ENCODE measurements at places on chromosomes 5 and 9.
A peak's percentile ranks its signal among the peaks of the same experiment; 100 is the strongest.

DNA sequence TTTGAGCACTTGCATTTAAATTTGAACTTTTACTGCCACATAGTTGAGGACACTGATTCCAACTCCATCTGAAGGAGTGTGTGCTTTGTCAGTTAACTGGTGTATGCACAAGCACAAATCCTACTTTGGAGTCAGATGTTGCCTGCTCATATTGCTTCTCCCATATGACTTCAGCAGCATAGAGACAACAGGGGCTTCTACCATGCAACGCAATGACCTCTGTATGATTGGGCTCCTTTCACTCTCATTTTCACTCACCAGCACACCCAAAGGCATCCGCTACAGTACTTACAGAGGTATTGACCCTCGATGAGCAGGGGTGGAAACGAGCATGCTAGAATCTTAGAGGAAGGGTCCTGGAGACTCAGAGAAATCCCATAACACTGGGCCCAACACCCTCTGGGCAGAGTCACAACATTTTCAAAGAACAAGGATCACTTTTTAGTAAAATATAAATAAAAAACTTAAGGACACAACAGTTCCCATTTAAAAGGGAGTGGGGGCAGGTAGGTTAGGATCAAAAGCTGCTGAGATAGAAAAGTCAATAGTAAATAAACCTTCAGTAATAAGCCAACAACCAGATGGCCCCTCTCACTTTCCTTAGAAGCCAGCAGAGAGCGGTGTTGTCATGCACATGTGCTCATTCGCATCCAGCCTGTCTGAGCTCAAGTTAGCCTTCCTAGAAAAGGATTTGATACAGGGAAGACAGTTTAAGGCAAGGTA is 203.8 kb downstream of the SNCAIP start:
- peak; percentile 63 for DNase-seq

- no peak for DNase-seq
These were observed 48.0 kb downstream of the MED27 start for GRCh38 chr9:132031467-132032237.

DNA sequence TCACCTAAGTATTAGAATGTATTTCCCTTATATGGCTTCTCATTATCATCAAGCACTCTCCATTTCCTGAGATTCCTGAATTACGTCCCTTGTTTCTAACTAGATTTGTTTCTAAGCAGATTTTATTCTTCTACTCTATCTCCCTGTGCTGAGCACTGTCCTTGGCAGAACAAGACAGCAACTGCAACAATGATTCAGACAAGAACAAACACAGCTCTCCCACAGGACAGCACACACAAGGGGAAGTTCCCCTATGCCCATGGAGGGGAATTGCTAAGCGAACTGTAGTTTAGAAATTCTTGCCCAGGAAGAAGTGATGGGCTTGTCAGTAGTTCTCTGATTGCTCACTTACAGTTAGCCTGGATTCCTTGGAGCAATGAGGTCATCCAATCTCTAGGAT is 759.9 kb downstream of the DTWD2 start:
- DNase-seq = no peak

- DNase-seq = no peak
These were observed 7.5 kb upstream of the SLC6A18 start for GRCh38 chr5:1217596-1218206.

DNA sequence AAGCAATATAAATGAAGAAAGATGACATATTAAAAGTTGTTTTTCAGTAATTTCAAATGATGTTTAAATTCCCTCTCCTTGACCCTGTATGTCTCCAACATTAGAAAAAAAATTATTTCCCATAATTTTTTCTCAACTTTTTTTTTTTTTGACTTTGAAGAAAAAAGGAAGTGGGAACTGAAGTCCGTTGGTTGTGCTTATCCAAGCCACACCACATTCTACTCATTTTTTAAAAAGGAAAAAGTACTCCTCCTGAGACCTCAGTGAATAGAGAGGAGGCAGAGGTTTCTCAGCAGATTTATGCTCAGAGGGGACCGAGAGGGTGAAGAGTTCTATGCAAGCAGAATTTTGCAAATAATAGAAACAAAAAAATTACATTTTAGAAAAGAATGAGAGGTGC is 123.3 kb downstream of the PCSK5 start:
- DNase-seq = no peak

- no peak for DNase-seq
These were observed 8.9 kb upstream of the C5orf58 start for GRCh38 chr5:170223906-170224305.

DNA sequence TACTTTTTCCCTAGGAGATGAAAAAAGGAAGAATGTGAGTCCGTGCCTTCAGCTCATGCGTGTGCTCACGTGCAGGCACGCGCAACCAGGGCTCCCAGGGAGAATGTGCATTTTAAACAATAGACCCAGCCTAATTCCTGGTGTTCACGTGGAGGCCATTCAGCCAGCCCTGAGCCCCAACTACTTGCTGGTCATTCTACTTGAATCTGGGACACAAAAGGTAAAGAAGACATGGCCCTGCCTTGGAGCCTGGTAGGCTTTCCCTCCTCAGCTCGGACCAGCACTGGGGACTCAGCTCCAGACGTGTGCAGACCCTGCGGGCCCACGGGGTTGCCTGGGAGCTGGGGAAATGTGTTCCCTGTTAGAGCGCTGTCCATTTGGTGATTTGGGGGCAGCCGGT is 125.5 kb downstream of the MVB12B start:
- no peak for DNase-seq

- no peak for DNase-seq
These were observed 57.8 kb upstream of the GLRX start for GRCh38 chr5:95880081-95880926.

GRCh38 chr5:61640179-61641021 is 308.3 kb downstream of the ZSWIM6 start:
- no peak for DNase-seq

DNA sequence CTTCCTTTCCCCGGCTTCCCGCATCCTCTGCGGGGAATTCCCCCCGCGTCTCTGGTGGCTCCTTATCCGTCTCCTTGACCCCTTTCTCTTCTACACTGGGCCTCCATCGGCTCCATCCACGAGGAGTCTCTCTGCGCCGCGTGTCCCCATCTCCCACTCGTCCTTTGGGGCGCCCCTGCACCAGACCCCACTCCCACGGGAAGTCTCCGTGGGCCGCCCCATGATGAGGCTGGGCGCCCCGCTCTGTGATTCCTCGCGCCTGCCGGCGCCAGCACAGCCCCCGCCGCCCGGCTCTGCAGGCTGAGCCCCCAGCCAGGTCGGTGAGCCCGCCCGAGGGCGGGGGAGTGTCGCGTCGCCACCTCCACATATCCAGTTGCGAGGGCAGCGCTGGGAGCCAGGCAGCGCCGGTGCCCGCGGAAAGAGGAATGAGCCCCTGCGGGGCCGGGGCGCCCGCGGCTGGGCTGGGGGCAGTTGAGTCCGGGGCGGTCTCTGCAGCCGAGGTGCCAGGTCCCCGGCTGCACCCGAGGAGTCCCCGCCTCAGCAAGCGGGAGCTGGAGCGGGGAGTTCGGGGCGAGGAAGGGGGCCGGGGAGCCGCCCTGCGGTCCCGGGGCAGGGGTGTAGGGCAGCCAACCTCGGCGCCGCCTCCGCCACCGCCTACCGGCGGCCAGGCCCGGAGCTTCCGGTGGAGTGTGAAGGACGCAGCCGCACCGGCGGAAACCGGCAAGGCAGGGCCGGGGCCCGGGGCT is 2.1 kb upstream of the TRAF1 start:
- peak; percentile 53 for DNase-seq

- DNase-seq = no peak
These were observed 13.5 kb downstream of the NSD1 start for GRCh38 chr5:177146891-177147638.

DNA sequence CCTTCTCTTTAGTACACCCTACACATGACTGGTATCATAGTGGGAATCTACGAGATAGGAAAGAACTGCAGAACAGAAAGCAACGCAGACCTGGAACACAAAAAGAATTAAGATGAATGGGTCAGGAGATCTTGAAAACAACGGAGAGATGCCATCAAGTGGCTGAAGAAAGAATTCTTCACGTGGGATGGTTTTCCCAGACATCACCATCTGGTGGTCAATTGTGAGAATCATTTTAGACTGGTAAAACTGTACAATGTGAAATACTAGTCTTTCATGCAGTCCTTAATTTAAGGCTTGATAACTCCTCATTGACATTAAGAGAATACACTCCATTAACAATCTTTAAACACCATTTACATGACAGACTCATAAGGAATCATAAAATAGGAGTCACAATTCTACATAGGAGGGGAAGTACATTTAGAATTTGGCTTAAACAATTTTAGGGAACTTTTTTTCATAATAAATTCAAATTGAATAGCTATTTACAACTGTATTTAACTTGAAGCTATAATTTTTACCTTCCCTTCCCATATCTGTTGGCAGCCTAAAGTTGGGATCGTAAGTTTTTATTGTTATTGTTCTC is 128.4 kb upstream of the TRPM3 start:
- peak; percentile 57 for DNase-seq

DNA sequence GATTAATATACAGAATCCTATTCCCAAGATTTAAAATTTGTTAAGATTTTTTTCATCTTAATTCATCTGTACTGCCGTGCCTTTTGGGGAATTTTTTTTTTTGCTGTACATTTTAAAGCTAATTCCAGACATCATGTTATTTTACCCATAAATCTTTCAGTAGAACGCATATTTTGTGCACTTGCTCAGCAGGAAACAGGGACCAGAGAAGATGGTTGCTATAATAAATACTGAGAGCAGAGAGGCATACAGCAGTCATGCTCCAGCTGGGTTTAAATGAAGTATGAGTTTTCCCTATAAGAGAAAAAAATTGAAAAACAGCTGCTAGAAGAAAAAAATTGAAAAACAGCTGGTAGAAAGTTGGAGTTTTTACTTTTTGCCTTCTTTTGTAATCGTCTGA is 196.9 kb upstream of the PUM3 start:
- DNase-seq = no peak

DNA sequence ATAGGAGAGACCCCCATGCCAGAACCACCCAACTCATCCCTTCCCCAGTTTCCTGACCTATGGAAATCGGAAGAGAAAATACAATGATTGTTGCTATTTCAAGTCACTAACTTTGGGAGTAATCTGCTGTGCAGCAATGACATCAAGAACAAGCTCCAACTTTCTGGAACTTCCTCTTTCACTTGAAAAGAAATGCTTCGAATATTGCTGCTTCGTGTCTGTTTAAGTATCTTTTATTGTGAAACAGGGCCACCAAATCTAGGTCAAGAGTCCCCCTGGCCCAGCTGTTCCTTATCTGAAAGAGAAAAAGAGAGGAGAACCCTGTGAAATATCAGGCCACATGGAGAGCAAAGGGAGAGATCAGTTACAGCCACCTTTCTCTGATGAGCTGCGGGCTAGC is 59.4 kb upstream of the DNAH5 start:
- DNase-seq = no peak

GRCh38 chr5:65364907-65365306 is 116.8 kb downstream of the ADAMTS6 start:
- no peak for DNase-seq

- no peak for DNase-seq
These were observed 64.0 kb downstream of the OTULIN start for GRCh38 chr5:14728459-14728938.

DNA sequence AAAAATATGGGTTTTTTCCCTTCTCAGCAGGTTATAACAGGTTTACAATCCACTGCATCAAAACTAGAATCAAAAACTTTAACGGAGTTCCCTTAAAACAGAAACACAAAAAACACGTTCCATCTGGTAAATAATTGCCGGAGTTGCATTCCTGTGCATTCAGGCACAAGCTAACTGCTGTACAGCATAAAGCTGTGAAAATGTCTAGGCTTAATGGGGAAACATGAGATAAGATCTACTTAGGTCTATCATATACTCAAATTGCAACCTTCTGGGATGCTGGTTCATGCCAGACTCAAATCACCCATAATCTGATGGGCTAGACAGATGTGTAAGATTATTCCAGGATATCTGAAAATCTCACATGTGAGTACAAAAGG is 265.3 kb downstream of the DOCK8 start:
- DNase-seq = peak; percentile 69

- no peak for DNase-seq
These were observed 14.7 kb downstream of the CRB2 start for GRCh38 chr9:123370526-123371227.

GRCh38 chr9:36499174-36499890 is 73.4 kb upstream of the MELK start:
- peak; percentile 68 for DNase-seq

- peak; percentile 50 for DNase-seq
These were observed 594 bp downstream of the ANKRD18A start for GRCh38 chr9:38619556-38620447.

DNA sequence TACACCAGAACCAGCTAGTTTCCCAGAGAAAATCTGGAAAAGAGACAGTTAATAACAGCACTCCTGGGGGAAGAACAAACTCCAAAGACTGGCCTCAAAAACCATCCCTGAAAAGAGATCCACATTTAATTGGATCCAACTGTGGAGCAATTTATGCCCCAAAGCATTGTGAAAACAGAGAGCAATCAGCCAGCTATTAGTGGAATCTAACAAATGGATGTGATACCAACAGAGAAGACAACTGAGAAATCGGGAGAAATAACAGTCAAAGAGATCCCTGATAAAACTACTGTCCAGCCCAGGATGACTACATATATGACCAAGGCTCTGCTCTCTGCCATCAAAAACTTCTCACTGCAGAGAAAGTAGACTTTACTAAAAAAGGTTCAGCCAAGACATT is 40.5 kb upstream of the TRIO start:
- no peak for DNase-seq

- no peak for DNase-seq
These were observed 250.5 kb downstream of the DENND1A start for GRCh38 chr9:123679330-123679987.

DNA sequence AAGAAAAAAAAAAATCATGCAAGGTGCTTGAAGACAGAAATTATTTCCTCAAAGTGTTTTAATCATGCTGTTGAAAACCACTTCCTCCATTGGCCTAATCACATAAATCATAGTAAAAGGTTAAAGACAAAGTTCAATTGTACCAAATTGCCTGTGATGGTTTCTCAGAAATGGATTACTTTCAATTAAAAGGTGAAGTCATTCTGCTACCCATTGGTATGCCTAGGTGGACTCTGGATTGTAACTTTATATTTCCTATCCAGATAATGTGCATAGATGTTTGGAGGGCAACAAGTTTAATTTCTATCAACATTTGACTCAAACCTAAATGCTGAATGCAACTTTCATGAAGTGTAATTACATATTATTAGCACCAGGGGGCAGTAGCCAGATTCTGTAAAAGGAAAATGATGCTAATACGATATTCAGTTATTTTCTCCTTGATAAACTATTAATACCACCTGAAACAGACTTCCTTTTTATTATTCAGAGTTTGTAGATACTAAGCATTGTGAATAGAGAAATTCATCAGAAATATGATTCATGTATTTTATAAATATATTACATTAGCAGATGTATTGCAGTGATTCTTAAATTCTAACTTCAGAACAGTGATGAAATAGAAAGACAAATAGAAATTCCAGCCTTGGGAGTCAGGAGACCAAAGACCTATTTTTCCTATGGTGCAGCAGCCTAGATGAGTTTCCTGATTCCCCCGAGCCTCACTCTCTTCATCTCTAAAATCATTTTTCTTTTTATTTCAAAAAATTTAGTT is 148.2 kb downstream of the CAAP1 start:
- peak; percentile 0 for DNase-seq

GRCh38 chr9:130292106-130292505 is 26.5 kb downstream of the HMCN2 start:
- DNase-seq = no peak
